Stimulated activated CD4-positive, alpha-beta T cell treated with anti-CD3 and anti-CD28 coated beads, Interleukin-12 subunit alpha, Interleukin-12 subunit beta, amount 100 ng/mL, for 48 hours (primary cell): ENCODE measurements at places on chromosomes 16 and 17.

GRCh38 chr16:24013864-24014645, 178.3 kb downstream of the PRKCB start:
- DNase-seq, result peak; percentile 37

GRCh38 chr17:20009052-20009301, 182 bp upstream of the SPECC1 start:
- no peak for DNase-seq

DNA sequence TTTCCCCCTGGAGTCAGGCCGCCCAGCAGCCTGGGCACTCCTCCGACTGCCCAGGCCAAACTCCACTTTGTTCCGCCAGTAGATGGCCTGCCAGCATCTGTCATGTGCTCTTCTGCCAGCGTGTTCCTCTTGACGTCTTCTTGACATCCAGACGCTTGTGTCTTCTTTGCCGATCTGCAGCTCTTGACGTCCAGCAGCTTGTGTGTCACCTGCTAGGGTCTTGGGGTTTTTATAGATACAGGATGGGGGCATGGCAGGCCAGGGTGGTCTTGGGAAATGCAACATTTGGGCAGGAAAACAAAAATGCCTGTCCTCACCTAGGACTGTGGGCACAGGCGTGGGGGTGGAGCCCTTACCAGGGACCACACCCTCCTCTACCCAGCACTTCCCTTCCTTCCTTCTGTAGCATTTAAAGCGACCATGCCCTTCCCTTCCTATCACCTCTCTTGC, 88.7 kb downstream of the BMERB1 start:
- no peak for DNase-seq

DNA sequence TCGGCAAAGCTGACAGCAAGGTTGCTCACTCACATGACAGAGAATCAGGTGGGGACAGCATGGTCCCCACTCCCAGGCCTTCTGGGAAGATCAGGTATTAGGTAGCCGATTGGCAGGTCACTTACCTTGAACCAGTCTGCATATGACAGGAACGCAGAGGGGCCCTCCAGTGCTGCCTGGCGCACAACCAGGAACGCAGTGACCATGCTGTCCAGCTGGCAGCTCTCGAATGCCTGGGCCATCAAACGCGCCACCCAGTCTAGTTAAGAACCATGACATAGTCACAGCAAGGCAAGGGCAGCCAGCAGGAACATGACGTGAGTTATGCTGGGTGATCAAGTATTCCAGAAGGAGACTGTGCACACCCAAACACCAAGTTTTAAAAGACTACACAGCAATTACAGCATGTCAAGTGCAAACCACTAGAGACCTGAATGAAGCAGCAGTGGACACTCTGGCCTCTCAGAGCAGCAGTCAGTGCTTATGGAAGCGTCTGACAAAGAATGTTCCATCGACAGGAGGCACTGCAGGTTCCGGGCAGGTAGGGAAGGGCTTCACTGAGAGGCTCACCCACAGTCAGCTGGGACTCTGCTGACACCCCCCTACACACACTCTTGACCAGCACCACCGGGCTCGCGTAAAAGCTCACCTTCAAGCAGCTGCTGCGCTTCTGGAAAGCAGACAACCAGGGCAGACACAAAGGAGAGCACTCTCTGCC, 25.0 kb downstream of the FANCA start:
- DNase-seq, result no peak

DNA sequence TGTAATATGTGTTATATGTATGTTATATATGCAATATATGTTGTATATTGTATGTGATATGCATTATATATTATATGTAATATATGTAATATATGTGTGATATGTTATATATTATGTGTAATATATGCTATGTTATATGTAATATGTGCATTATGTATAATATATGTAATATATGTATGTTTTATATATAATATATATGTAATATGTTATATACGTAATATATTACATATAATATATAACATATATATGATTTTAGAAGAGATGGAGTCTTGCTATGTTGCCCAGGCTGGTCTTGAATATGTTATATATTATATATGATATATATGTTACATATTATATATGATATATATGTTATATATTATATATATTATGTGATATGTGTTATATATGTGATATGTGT, 65.5 kb upstream of the DNAH17 start:
- DNase-seq, result no peak

GRCh38 chr16:83970430-83970815, 2.4 kb downstream of the NECAB2 start:
- DNase-seq, result no peak

DNA sequence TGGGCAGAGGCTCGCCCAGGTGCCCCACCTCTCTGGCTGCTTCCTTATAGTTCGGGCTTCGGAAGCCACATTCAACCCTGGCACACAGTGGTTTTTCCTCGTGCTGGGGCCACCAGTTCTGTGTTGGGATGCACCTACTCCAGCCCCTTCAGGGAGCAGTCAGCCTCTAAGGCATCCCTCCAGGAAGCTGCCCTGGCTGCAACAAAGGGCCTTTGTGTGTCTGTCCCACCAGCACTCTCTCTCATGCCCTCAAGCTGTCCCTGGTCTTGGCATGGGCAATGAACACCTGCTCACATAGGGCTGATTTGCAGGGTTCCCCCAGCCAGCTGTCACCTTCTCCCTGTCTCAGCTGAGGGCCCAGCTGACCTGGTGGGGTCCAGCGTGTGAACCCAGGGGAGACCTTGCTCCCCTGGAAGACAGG, 754 bp upstream of the NOXO1 start:
- DNase-seq, result no peak

- DNase-seq, result no peak
Measured at GRCh38 chr17:64683796-64684195, 21.7 kb upstream of the SMURF2 start.

- peak; percentile 20 for DNase-seq
Measured at GRCh38 chr17:82497483-82498405, 21.8 kb upstream of the FOXK2 start.

GRCh38 chr17:45389354-45389753, 43.3 kb downstream of the ARHGAP27 start:
- no peak for DNase-seq

DNA sequence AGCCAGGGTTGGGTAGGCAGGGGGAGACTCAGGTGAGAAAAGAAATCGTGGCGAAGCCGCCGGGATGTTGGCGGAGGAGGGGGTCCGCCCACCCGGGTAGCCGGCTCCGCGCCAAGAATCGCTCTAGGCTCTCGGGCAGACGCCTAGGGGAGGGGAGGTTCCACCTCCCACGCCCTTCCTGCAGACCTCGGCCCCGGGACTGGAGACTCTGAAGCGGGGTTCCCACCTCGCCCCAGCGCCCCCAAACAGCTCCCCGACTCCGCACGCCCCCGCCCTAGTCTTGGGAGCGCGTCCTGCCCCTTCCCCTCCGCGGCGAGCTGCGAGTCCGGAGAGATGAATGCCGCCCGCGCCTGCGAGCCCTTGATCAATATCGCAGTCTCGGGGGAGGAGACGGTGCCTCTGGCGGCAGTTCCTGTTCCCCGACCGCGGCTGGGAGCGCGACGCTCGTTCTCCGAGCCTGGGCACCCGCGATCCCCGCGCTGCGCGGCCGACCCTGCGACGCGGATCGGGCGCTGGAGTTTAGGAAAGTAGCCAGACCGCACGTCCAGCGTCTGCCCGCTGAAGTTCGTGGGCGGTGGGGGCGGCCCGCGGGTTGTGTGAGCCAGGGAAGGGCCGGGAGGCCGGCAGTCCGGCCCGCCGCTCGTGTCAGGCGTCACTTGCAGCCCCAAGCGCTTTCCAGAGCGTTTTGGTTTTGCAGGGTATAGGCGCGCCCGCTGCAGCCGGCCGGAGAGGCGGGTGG, 790 bp downstream of the CRHR1 start:
- DNase-seq, result peak; percentile 39
